ENCODE measurements at places on chromosomes 13 and 19.
A peak's percentile ranks its signal among the peaks of the same experiment; 100 is the strongest.

GRCh38 chr19:13154241-13154778, 4.1 kb downstream of the IER2 start:
- peak; percentile 83 for DNase-seq

DNA sequence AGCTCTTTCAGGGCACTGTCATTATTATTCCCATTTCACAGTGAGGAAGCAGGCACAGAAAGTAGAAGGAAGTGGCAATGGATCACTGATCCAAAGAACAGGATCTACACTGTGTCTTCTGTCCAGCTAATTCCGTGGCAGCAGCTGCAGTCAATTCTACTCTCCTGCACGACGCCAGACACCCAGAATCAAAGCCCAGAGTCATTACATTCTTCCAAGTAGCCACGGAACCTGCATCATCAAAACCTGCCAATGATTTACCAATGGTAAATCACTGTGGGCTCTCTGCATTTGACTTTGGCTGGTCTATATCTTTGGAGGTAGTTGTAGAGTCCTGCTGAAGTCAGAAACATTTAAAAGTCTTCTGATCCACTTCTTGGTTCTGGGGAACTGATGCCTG, 767.7 kb downstream of the LIG4 start:
- DNase-seq = peak; percentile 49

- DNase-seq = no peak
Measured at GRCh38 chr13:44271473-44271872, 102.2 kb upstream of the SERP2 start.

DNA sequence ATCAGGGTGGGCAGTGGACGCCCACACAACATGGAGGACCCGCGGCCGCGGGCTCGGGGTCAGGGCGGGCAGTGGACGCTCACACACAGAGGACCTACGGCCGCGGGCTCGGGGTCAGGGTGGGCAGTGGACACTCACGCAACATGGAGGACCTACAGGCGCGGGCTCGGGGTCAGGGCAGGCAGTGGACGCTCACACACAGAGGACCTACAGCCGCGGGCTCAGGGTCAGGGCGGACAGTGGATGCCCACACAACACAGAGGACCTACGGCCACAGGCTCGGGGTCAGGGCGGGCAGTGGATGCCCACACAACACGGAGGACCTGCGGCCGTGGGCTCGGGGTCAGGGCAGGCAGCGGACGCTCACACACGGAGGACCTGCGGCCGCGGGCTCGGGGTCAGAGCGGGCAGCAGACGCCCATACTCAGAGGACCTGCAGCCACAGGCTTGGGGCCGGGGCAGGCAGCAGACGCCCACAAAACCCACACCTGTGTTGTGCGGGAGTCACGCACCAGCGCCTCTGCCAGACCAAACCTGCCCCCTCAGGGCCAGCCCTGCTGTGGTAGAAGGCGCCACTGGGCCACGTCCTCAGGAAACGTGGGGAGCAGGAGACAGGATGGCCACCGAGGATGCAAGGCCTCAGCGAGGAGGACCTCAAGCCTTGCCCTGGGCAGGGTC, 27.6 kb upstream of the C13orf46 start:
- no peak for DNase-seq

- no peak for DNase-seq
Measured at GRCh38 chr19:6677883-6678689, 8.1 kb upstream of the TNFSF14 start.

- no peak for DNase-seq
Measured at GRCh38 chr13:99367106-99367616, 60.0 kb upstream of the GPR183 start.

GRCh38 chr19:57689750-57690149, 8.0 kb downstream of the ZNF551 start:
- no peak for DNase-seq

DNA sequence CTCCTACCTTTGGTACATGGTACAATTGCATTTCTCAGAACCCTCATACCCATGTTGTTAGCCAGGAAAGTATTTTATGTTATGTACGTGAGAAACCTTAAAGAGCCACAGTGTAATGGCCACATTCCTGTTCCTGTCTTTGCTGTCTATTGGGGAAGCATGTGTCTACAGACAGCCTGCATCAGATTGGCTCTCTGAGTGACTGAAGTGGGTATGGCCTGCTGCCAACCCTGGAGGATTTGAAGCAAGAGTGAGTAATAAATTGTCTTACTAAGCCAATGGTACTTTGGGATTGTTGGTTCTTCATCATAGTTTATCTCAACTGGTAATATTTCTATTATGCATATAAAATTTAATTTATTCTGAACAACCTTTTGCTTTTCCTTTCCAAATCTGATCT, 574.1 kb downstream of the LMO7 start:
- no peak for DNase-seq

GRCh38 chr19:6849876-6850275, 37.5 kb upstream of the ADGRE1 start:
- no peak for DNase-seq

- no peak for DNase-seq
Measured at GRCh38 chr19:1854542-1855039, 6.3 kb upstream of the REXO1 start.

- DNase-seq = no peak
Measured at GRCh38 chr13:112263152-112263551, 113.0 kb upstream of the SPACA7 start.

GRCh38 chr13:22793598-22794134, 387.1 kb upstream of the SGCG start:
- no peak for DNase-seq

DNA sequence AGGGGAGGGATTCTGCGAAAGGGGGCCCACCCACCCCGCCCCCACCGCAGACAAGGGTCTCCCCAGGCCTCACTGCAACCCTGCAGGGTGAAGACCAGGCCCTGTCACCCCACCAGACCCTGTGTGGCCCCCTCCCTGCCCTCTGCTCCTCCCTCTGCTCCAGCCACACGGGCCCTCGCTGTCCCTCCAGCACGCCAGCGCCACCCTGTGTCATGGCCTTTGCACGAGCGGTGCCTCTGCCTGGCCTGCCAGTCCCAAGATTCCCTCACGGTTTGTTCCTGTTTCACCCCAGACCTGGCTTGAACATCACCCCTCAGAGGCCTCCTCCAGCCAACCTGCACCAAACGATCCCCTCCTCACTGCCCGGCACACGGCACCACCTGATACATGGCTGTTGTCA, 27.3 kb downstream of the PIP5K1C start:
- DNase-seq = no peak

DNA sequence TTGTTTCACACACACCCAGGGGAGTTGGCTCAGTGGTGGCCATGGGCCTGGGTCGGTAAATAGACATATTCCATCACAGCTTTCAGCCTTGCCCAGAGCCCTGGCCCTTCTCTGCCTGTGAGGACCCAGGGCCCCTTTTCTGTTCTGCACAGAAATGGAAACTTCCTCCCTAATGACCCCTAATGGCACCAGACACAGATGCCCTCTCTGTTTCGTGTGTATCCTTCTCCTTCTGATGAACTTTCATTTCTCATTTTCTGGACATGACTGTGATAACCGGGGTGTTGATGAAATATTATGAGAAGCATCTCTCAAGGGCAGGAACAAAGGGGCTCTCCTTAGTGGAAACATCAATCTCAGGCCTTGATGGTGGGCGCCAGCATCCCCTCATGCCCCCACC, 12.8 kb downstream of the LILRA1 start:
- no peak for DNase-seq

- no peak for DNase-seq
Measured at GRCh38 chr19:7914598-7915045, at the start of gene TGFBR3L. Gene TGFBR3L, plus strand, starts transcription at chr19:7914830.

DNA sequence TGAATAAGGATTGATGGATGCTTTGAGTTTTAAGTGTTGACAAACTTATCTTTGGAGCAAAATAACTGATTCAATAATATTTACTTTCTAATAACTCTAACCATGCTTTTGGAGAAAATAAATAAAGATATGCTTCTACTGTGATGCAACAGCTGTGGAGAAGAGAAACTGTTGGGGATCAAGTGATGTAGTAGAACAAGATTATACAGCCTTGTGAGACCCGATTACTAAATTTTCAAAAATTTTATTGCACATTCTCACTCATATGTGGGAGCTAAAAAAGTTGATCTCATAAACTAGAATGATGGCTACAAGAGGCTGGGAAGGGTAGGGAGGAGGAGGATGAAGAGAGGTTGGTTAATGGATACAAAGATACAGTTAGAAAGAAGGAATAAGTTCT, 85.5 kb upstream of the OXGR1 start:
- DNase-seq = no peak

- DNase-seq = no peak
Measured at GRCh38 chr13:34108410-34108809, 290.5 kb downstream of the RFC3 start.

GRCh38 chr19:15234431-15235130, 2.3 kb upstream of the EPHX3 start:
- no peak for DNase-seq

DNA sequence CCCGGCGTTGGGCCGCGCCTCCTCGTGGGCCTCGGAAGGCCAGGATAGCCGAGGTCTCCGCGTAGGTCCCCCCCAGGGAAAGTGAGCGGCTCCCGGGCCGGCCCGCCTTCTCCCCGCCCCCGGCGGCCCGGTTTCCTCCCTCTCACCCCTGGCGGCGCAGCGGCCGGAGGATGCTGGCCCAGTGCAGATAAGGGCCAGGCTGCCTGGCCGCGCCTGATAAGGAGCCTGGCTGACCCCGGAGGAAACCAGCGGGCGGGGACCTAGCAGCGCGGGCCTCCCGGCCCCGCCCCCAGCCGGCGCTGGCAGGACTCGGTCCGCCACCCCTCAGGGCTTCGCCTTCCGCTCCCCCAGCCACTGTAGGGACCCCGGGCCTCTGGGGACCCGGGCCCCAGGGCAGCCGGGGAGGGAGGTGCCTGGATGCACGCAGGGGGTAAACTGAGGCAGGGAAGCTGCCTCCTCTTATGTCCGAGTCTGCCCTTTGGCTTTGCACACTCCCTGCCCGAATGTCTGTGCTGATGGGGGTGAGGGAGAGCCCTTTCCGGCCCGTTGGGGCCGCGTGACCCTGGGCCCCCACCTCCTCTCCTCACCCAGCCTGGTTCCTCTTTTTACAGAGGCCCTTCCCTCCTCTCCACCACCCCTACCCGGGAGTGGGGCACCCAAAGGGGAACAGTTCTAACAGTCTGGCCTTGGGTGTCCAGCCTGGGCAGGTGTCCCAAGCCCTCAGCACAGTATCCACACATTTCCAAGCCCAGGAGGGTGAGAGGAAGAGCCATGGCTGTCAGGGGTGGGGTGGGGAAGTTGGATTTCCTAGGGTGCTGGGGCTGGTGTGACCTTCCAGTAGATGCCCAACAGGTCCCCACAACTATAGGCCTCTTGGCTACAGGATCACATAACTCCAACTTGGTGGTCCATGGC, at the start of gene LYL1:
LYL1 (minus strand) TSS at position 193 of the 915 bp plus-strand sequence. CDS start 1,687 bp downstream, outside the sequence.
- no peak for DNase-seq

- no peak for DNase-seq
Measured at GRCh38 chr13:70884196-70884595, 775.9 kb upstream of the KLHL1 start.

GRCh38 chr19:50628551-50628950, 11.1 kb downstream of the SYT3 start:
- no peak for DNase-seq

GRCh38 chr13:110340812-110341444, 33.8 kb downstream of the COL4A2 start:
- DNase-seq = peak; percentile 47

GRCh38 chr19:35856546-35857149, at the start of gene KIRREL2:
Gene KIRREL2, plus strand, starts transcription at chr19:35856911. Its CDS starts 209 bp downstream, at chr19:35857120.
- DNase-seq = no peak

DNA sequence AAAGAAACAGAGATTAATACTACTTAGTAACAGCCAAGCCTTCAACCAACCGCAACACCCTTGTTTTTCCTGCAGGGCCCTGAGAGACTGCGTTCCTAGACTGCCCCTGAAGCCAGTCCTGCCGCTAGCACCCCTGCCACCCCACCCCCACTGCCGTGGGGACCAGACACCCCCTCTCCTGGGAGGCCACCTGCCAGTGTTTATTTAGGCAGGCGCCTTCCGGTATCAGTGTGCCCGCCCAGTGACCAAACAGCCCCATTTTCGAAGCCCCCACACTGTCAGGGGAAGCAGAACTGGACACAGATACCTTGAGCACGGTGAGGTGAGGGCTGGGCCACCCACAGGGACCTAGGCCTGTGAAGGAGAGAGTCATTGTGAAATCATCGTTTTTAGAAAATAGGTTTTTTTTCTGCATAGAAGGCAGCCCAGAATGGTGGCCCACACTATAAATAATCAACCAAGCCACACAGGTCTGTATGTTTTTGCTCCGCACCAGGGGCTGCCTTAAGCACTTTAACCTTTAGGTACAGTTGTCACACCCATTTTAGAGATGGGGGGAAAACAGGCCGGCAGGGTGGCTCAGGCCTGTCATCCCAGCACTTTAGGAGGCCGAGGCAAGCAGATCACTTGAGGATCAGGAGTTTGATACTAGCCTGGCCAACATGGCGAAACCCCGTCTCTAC, 3.5 kb upstream of the TLE5 start:
- DNase-seq = no peak

DNA sequence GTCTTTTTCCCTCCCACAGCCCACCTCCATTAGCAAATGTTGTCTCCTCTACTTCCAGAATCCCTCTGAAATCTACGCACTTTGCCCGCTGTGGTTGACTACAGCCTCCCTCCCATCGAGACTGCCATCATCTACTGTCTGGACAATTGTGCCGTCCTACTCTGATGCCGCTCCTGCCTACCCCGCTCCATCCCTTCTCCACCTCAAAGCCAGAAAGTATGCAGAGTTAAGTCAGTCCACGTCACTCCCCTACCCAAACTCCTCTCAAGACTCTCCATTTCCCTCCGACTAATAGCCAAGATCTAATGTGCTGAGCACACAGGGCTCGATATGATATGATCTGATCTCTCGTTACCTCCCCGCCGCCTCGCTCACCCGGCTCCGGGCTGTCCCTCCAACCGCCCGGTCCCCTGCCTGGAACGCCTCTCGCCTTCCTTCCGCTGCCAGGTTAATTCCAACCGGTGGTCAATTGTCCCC, 556 bp downstream of the CACTIN start:
- no peak for DNase-seq

GRCh38 chr13:74920361-74920760, 561.6 kb downstream of the TBC1D4 start:
- no peak for DNase-seq

DNA sequence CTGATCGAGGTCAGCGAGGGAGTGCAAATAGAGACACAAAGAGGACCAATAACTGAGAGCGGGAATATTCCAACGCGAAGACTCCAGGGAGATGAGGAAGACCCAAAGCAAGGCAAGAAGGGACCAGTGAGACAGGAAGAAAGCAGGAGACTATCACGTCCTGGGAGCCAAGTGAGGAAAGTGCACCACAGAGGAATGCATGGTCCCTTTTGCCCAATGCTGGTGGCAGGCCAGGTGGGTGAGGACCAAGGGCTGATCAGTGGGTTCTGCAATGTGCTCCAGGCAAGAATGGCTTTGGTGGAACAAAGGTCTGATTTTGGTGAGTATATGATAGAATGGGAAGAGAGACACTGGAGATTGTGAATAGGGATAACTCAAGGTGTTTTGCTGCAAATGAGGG, 25.4 kb downstream of the CHST8 start:
- DNase-seq = no peak

- no peak for DNase-seq
Measured at GRCh38 chr19:48498595-48499311, 12.9 kb downstream of the LMTK3 start.

GRCh38 chr13:18993884-18994660, 187.6 kb downstream of the TUBA3C start:
- no peak for DNase-seq

- peak; percentile 62 for DNase-seq
Measured at GRCh38 chr19:46785054-46785979, 3.1 kb downstream of the SLC1A5 start.
